ENCODE measurements at places on chromosomes 6 and 20.

DNA sequence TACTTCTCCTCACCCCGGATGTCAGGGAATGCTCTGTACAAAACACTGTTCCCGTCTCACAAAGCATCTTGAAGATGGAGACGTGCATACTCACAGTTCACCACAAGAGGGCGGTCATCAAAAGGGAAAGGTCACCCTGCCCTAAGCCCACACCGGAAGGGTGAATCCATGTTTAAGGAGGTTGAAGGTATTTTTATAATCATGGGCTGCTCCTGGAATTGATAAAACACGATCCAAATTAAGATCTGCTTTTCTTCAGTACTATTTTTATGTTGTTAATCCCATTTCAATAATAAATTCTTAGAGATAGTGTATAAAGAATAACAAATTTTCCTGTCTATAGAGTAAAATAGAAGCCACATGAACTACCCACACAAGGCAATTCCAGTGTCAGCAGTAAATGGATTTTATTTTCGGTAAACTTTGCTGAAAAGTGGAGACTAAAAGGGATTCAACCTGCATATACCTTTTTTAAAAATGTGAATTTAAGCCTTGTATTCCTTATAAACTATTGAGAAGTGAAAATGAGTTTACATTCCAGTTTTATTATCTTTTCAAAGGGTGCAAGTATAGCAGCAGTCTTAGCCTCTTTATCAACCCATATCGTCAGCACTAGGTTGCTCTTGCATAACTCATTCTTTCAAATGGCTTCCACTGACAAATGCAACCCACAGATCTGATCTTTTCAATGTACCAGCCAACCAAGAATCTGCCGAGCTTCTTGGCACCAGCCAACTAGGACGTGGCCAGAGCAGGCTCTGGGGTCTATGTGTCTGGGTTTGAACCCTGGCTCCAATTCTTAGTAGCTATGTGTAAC lies 79.7 kb upstream of the MBOAT1 start:
- DNase-seq: peak; percentile 88

GRCh38 chr6:45835721-45836437 lies 179.8 kb downstream of the CLIC5 start:
- peak; percentile 13 for DNase-seq

DNA sequence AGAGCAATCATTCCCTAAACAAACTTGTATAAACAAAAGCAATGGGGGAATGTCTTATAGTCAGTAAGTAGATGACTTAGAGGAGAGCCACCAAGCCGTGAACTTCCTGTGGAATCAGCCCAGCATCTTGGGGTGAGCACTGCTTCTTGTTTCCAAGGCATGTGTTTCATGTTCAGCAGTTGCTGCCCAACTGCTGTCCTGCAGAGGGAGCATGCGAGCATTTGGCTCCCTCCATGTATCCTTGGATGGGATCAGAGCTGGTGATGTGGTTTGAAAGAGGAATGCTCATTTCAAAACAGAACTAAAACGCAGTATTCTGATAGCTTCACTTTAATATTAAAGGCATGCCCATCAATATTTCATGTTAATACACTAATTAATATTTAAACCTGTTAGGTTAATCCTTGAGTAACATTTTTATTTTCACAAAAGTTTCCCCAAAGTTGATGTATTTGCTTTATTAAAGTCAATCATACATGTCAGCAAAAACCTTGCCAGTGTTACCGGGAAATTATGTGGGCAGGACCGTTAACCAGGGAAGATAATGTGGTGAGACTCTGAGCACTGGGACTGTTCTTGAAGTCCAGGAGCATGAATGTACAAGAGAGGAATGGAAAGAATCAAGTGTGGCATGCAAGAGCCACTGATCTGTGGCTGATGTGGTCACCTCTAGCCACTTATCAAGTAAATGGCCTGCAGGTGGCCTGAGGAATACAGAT lies 172.1 kb upstream of the GGTLC1 start:
- peak; percentile 28 for DNase-seq

DNA sequence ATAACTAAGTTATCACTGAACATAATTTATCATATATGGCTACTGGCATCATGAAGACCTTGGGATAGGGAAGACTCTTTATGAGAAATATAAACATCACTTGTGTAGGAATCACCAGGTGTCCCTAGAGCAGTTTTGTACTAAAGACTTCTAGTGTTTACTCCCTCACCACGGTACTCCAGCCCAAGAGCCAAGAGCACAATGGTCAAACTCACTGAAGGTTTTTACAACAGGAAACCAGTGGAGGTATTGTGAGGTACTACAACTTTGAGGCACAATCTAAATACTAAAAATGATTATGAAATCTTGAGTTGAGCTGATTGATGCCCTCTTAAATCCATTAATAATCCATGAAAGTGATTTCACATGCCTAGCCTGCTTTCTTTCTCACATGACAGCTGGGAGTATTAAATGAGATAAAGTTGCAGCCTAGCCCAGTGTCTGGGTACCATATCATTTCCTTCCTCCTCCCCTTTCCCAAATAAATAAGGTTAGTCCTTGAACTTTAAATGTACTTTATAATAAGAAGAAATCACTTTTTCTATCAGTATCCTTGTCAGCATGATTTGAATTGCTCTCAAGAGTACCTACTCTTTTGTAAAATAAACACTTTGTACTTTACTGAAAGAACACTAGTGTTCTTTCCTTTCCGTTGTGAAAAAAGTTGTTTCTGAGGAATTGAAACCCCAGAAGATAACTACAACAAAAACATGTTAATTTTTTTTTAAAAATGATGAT lies 26.5 kb downstream of the GLO1 start:
- DNase-seq: peak; percentile 31

GRCh38 chr6:112802144-112802543 lies 455.0 kb downstream of the RFPL4B start:
- DNase-seq: no peak

- DNase-seq: peak; percentile 72
Observed at GRCh38 chr6:37160922-37161778, 8.8 kb upstream of the PIM1 start.

- DNase-seq: peak; percentile 89
Observed at GRCh38 chr20:63979557-63980316, at the start of gene SAMD10. SAMD10 (minus strand) TSS chr20:63979642; CDS start chr20:63979467, 175 bp downstream.

- DNase-seq: peak; percentile 60
Observed at GRCh38 chr20:43448748-43449535, 8.8 kb upstream of the SRSF6 start.

GRCh38 chr6:121435444-121436069 lies at the start of gene GJA1:
GJA1 (plus strand) TSS chr6:121435646; CDS start chr6:121446848, 11,202 bp downstream.
- no peak for DNase-seq

- no peak for DNase-seq
Observed at GRCh38 chr6:127173156-127173940, 54.9 kb downstream of the RSPO3 start.

- DNase-seq: no peak
Observed at GRCh38 chr20:50887576-50887975, 43.7 kb downstream of the ADNP start.

- DNase-seq: no peak
Observed at GRCh38 chr6:160945516-160946177, 45.9 kb upstream of the MAP3K4 start.

Data from GM12865 (cell line).